ENCODE measurements at places on chromosomes 12 and 14. TPM values are rescaled to one million over a fixed set of nuclear protein-coding genes. Genes with fewer than 3 reads are reported as not detected.

DNA sequence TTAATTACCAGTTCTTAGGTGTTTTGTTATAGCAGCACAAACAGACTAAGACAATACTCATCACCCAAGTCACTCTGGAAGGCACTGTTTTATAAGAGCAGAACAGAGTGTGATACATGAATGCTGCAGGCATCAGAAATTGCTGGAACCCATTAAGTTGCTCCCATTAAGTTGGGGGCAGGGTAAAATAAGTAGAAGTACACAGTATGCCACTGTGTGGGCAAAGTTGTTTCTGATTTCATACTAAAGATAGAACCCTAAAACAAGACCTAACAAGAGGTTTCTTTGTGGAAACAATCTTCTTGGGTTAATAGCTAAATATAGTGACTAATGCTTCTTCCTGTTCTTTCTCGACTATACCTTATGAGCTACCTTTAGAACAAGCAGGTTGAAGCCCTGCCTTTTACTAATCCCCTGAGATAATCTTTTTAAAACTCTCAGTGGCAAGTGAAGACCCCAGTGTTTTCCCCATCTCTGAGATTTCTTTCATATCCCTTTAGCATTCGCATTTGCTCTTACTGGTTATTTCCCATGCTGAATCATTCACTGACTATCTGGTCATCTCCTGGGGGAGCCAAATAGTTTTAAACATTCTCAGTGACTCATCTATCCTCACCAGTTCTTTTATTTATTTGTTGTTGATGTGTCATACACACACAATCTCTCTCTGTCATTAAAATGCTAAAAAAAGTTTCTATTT is 52.3 kb downstream of the SOCS2 start:
- no peak for DNase-seq

DNA sequence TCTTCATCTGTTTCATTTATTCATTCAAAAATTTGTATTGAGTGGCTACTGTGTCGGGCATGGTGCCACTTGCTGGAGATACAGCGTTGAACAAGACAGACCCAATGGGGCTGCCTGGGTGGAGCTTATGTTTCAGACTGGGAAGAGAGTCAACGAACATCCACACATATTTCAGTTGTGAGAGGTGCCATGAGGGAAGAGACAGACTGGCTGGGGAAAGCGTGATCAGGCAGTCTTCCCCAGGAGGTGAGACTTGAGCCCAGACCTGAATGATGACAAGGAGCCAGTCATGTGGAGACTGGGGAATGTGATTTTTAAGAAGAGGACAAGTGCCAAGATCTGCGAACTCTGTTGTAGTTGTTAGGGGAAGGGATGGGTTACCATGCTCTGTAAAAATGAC is 12.2 kb downstream of the BICD1 start:
- DNase-seq, result no peak

The TAS2R13 gene
- total RNA-seq, result 2.3 TPM

GRCh38 chr14:36822685-36823084 is 161.0 kb downstream of the PAX9 start:
- no peak for DNase-seq

DNA sequence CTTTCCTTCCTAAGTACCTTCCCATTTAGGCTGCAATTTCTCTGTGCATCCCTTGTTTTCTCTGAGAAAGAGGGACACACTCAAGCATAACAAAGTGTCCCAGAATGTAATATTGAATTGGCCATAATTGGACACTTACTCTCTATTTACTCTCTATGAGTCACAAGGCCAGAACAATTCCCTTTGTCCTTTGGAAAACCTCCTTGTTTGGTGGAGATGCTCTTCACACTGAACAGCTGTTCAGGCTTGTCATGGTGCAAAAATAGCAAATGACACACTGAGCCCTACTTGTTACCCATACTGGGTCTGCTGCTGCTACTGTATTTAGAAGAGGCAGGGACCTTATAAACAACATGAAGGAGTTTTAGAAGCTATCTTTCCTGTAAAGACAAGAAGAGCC is 1590.5 kb upstream of the TMEM132C start:
- no peak for DNase-seq

All from body of pancreas (tissue), 4 donors.